ENCODE measurements at places on chromosomes 1 and 21. TPM values are rescaled to one million over a fixed set of nuclear protein-coding genes. Genes with fewer than 3 reads are reported as not detected.

- DNase-seq = no peak
These were observed 61.1 kb upstream of the TINAGL1 start for GRCh38 chr1:31515056-31515775.

- DNase-seq = no peak
These were observed 74.0 kb upstream of the GALNT2 start for GRCh38 chr1:229993060-229993459.

Gene HCRTR1
- total RNA-seq = not detected

DNA sequence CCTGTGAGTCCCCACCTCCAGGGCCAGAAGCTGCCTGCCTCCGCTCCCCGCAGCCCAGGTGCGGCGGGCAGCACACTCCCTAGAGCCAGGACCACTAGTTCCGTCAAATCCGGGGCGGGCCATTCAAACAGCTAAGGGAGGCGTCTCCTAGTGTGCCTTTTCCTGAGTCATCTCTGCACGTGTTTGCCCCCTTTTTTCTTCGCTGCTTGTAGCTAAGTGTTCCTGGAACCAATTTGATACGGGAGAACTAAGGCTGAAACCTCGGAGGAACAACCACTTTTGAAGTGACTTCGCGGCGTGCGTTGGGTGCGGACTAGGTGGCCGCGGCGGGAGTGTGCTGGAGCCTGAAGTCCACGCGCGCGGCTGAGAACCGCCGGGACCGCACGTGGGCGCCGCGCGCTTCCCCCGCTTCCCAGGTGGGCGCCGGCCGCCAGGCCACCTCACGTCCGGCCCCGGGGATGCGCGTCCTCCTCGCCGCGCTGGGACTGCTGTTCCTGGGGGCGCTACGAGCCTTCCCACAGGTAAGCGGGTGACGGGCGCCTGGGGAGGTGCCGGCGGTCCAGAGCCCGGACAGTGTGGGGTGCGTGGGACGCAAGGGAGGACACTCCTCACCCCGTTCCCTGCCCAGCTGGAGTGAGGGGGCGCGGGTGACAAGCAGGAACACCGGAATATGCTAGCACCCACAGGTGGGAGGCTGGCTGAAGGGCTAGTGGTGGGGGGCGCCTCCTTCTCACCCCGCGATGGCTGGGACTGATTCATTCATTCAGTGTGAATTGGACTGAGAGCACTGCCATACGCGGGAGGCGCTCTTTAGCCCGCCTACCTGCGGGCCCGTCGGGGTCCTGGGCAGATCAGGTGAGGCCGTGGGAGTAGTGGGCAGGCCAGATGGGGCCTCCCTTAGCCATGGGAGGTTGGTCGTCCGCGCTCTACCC lies at the start of gene TNFRSF8:
Gene TNFRSF8 (plus strand): TSS at position 163 of the 932 bp plus-strand sequence. CDS start 296 bp downstream, at position 459.
- no peak for DNase-seq

- DNase-seq = peak; percentile 74
These were observed 14.3 kb upstream of the MUL1 start for GRCh38 chr1:20521960-20522861.

Gene CFAP45
- total RNA-seq = not detected

- DNase-seq = no peak
These were observed 125.5 kb downstream of the PTPN14 start for GRCh38 chr1:214425716-214426425.

DNA sequence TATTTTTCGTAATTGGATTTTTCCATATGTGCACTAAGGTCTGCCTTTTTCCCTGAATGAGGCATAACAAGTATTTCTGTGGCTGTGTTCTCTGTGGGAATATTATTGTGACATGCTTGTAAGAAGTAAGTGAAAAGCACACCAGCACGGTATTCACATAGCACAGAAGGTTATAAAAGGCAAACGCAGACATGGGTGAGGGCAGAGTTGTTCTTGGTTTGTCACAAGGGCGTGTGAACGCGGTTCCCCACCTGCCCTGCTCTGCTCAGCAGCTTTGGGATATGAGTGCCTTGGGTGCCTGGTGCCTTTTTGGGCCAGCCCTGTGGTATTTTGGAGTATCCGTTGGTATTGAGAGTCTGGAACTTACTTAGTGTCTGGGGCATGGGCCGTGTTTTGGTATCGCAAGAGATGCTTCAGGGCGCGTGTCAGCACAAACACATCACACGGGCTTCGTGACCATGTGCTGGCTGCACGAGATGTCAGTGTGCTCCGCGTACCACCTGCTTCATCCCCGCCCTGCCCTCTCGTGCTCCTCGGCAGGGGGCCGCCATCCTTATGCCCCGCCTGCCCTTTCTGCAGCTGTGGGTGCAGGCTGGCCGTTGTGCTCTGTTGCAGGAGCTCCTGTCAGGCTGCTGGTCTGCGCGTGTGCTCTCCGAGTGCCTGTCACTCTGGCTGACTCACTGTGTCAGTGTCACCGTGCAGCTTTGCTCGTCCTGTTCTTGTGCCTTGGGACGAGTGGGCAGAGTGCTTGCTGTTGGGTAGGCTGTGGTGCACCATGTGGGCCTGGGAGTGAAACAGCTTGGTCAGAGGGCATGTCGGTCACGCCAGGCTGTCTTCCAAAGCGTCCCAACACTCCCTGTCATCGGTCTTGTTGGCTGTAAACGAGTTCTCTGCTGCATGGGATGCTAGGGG lies 15.0 kb downstream of the SKI start:
- DNase-seq = no peak

Gene SPRR2G
- not detected for total RNA-seq

DNA sequence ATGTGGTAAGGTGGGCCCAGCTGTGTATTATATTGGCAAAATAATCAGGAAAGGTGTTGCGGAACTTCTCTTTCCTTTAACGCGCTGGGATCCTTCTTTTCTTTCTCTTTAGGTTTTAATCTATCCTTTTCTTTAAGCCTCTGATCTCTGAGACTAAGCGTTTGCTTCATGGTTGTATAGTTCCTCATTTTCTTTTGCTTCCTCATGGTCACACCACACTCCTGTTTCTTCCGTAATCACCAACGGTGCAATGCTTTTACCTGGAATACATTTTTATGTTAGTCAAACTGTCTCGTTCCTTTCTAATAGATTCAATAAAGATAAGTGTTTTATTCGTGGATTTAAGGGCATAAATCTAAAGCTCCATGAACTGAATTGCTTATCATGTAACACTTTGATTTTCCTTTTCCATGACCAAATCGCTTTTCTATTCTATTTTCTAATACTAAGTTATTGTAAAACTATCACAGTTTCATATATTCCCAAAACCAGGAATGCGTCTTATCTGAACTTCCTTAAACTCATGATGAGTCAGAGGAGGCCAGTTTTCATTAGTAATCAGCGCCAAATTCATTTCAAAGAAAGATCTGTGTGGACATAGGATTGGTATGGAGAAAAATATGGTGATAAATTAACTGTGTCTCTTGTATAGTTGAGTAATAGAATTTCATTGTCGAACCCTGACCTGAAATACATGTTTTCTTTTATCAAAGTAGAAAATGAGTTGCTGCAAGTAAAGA lies 12.2 kb downstream of the SDCCAG8 start:
- DNase-seq = no peak

Gene SYNJ1
- total RNA-seq = 168 TPM

Gene SHE
- 7.6 TPM for total RNA-seq

DNA sequence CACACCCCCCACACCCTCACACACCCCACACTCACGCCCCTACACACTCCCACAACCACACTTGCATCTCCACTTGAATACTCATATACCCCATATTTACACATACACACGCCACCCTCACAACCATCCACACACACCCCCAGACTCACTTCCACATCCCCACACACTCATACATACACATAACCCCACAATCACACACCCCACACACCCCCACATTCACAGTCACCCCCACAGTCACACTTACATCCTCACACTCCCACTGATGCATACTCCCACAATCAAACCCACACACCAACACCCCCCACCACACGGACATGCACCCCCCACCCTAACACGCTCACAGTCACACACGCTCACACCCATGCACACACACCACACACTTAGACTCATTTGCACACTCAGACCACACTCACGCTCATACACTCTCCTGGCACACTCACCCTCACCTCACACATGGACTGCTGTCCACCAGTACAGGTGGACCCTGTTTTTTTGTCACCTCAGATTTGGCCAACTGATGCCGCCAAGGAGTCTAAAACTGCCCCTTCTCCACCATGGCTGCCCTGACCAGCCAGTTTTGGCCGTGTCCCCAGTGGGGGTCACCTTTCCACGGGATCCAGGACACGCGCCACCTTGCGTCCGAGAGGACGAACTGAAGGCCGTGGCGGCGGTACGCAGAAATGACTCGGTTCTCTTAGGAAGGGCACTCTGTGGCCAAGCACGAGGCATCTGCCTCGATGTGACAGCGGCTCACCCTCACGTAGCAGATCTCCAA lies 45.3 kb upstream of the EDN2 start:
- DNase-seq = peak; percentile 11

Gene KCNE2
- total RNA-seq = 2.3 TPM

Gene FALEC
- 1.9 TPM for total RNA-seq

DNA sequence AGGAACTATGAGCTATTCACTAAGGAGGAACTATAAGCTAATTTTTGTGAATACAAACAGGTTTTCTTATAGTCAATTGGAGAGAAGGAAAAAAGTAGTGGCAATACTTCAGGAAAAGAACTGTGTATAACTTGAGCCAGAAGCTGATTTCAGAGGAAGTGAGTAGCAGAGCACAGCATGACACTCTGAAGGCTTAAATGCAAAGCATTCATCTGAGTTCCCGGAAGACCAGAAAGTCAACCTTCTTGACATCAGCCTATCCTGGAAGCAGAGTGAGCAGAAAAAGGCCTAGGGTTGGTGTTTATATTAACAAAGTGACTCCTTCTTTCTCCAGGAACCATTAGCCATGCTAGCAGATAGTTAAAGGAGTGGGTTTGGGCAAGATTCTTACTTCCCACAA lies 545.2 kb downstream of the MRPL39 start:
- DNase-seq = no peak

Measured in dorsolateral prefrontal cortex (tissue), 122 donors.